Activated CD4-positive, alpha-beta T cell treated with anti-CD3 and anti-CD28 coated beads for 24 hours (primary cell): ENCODE measurements at places on chromosomes 2 and 18.

- no peak for DNase-seq
Observed at GRCh38 chr18:69684789-69685188, 262.9 kb downstream of the CD226 start.

DNA sequence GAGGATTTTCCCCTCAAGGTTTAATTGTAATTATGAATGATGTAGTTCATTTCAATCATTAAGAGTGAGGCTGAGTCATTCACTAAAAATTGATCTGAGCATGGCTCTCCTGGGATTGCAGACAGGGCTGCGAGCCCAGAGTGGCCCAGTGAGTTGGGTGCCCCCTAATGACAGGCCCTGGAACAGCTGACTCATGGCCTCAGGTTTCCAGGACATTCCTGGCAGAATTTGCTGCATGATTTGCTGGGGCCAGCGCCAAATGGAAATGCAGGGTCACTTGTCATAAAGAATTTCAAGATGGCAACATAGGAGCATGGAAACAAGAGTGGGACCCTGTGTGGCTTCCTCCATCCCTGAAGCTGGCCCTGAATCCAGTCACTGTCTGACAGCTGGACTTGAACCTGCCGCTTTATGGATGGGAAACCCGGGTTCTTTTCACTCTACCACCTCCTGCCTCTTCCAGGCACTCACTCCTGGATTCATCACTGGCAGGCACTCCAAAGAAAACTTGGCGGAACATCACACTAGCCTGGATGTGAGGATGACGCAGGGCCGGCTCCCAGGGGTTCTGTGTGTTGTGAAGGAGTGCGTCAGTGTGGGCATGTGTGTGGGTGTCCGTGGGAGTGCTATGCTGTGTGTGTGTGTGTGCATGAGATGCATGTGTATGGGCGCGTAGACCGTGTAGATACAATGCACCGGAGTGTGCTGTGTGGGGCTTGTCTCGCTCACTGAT is 15.2 kb downstream of the OTOF start:
- no peak for DNase-seq

DNA sequence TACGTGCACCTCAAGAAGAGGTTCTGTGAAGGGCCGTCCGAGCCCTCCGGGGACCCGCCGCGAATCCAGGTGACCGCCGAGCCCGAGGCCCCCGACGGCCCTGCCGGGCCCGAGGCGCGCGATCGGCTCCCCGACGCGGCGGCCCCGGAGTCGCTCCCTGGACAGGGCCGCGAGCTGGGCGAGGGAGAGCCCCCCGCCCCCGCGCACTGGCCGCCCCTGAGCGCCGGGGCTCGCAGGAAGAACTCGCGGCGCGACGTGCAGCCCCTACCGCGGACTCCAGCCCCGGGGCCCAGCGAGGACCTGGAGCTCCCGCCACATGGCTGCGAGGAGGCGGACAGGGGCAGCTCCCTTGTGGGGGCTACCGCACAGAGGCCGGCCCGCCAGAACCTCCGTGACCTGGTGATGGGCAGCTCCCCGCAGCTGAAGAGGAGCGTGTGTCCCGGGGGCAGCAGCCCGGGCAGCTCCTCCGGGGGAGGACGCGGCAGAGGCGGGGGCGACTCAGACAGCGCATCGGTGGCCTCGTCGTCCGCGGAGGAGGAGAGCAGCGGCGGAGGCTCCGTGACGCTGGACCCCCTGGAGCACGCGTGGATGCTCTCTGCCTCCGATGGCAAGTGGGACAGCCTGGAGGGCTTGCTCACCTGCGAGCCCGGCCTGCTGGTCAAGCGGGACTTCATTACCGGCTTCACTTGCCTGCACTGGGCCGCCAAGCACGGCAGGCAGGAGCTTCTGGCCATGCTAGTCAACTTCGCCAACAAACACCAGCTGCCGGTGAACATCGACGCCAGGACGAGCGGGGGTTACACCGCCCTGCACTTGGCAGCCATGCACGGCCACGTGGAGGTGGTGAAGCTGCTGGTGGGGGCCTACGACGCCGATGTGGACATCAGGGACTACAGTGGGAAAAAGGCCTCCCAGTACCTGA is 812 bp downstream of the SOWAHC start:
- no peak for DNase-seq

DNA sequence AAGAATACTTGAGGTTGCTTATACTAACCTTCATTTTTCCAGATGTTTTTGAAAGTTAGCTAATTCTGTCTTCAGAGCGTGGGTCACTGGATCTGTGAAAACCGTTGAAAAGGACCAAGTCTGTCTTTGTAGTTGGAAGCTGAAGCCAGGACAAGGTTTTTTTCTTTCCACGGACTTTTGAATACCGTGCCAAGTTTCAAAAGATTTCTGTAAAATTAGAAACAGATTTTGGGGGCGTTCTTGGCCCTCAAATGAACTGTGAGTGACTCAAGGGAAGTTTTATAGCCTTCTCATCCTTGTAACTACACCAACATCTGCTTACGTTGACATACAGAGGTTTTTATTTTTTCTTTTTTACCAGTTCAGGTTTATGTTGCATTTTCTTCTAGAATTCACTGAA is at the start of gene FAP:
Gene FAP, minus strand, starts transcription at position 152 of the 400 bp plus-strand sequence. Its CDS starts 118 bp downstream, at position 34.
- DNase-seq: no peak

GRCh38 chr2:62236499-62236898 is 40.6 kb downstream of the B3GNT2 start:
- DNase-seq: no peak

DNA sequence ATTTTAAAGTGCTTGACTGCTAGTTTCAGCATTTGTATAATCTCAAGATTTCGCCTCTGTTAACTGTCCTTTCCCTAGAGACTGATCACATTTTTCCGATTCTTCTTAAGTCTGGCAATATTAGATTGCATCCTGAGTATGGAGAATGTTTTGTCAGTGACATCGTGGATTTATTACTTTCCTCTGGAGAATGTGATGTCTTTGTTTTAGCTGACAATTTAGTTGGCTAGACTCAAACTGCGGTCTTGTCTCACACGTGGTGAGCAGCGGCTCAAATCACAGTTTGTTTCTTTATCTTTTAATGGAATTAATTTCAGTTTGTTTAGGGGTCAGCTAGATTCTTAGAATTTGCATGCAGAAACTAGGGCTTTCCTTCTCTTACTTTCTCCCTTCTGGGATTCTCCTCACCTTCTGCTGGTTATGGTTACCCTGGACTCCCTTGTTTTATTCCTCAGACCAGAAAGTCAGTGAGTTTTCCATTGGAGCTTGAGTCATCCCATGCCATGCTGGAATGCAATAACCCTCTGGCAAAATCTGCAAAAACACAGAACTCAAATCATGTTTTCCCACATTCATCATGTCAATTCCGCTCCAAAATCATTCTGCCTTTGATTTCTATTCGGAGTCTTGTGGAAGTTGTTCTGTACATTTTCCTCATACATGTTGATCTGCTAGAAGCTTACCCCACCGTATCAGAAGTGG is 327.2 kb upstream of the TRIB2 start:
- DNase-seq: no peak

DNA sequence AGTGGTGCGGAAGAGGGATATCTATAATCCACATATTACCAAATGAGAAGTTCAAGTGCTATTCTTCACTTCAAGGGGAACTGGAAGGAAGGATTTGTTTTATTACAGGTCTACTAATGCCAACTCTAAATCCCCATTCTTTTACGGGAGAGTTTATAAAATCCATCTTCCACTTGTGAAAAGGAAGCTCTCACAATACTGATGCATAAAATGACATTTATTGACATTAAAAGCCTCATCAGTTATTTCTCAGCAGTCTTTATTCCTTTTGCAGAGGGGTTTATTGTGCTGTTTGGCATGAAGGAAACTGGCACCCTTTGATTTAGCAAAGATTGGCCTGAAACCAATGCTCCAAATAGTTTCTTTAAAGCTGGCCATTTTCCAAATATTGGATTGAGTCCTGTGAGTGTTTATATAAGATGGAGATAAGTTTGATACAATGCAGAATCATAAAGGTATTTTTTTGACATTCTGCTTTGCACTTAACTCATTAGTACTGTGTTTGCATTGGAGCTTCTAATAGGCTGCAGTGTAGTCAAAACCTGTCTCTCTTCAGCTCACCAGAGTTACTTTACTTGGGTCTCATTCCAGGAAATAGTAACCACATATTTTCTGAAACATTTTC is 26.6 kb downstream of the LRP1B start:
- no peak for DNase-seq

DNA sequence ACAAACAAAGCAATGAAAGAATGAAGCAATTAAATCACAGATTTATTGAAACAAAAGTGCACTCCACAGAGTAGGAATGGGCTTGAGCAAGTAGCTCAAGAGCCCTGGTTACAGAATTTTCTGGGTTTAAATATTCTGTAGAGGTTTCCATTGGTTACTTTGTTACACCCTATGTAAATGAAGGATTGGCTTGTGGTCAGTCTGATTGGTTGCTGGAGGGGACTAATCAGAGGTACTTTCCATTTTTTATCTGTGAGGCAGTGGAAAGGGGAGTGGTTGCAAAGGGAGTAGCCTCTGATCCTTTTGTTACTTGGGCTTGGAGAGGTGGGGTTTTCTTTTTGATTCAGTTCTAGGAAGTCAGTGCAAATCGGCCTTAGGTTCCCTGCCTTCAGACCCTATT is 253.3 kb downstream of the ARL6IP6 start:
- no peak for DNase-seq

GRCh38 chr2:120406566-120406965 is 60.6 kb downstream of the INHBB start:
- DNase-seq: no peak

- no peak for DNase-seq
Observed at GRCh38 chr2:45242161-45242741, 233.0 kb upstream of the SIX2 start.

DNA sequence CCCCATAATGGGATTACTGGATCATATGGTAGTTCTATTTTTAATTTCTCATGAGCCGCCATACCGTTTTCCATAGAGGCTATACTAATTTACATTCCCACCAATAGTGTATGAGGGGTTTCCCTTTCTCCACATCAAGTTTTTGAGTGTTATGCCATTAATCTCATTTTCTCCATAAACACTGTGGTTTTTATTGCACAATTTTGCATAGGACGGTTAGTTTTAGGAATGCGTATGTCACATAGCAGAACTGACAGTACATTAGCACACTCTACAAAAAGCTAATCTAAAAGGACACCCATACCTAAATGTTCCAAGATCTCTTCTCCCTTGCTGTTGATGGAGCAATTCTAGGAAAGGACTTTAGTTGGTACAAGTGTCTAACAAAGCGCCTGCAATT is 32.5 kb downstream of the DARS1 start:
- DNase-seq: no peak

DNA sequence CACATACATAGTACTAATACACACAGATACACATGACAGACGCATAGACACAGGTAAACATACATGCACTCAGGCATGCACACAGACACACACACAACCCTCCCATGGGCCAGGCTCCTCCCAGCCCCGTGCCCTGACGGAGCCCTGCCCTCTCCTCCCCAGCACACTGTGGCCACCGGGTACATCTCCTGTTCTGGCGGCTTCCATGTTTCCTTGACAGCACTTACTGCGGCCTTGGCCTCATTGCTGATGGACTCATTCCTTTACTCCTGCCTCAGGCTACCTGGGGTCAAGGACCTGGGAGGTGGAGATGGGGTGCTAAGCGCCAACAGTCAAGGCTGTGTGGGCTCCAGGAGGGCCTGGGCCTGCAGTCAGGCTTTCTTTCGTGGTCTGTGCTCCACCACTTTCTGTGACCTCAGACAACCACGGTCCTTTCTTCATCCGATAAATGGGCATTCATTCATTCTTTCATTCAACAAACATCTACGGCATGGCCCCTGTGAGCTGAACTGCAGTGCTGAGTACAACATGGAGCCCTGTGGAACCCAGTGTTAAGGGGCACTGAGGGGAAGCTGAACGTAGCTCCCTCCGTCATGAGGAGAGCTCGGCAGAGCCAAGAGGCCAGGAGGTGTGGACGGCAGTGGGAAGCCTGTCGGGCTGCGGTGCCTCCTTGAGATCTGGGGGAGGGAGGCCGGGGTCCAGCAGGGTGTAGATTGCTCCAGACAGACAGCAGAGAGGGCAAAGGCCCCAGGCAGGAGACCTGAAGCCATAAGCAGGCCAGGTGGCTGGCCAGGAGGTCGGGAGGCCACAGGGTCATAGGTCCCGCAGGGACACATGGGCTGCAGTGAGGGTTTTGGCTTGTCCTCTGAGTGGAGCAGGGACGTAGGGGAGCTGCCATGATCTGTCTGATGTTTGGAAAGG is 190.4 kb upstream of the HDAC4 start:
- DNase-seq: no peak

DNA sequence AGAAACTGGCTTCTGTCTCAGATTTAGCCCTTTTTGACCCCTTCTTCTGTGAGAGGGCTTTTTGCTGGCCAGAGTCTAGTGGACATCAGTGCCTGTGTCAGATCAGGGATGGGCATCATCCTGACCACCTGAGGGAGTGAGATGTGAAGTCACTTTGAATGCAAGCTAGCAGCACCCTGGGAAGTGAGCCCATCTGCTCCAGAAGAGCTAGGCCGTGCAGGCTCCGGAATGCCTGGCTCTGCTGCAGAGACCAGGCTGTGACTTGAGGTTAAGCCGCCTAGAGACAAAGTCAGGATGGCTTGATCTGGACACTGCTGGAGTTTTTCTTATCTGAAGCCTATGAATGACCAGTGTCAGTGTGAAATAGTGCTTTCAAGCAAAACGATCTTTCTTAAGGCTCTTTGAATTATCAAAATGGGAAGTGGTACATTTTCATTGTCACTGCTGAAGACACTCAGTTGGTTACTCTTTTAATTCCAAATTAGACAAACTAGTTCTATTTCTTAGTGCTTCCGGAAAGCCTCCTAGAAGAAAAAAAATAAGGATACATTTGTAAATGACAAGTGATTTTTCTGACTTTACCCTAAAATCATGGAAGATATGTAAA is 20.8 kb downstream of the DGUOK start:
- no peak for DNase-seq

DNA sequence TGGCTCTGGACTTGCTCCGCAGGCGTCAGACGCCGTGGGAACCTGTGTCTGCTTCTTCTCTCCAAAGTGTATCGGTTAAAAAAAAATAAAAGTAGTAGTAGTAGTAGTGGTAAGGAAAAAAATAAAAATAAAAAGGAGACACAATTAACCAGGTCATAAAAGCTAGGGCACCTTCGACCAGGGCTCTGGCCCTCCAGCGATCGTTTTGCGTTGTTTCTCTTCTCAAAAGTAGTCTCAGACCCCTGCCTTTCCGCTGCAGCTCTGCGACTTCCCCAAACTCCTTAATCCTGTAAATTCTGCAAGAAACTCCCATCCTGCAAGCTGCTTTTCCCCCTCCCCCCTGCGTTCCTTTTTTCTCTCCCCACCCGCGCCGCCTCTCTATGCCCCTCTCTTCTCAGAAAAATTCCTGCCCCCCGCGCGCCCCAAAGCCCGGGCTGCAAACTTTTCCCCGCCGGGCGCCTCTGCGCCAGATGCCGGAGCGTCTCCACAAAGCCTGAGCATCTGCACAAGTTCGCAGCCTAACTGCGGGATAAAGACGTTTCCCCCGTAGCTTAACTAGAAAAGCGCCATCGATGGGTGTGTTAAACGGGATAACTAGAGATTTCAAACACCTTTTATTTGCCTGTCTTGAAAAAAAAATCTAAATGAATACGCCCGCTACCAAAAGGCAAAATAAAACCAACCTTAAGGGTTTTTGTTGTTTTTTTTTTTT is 1.8 kb upstream of the SALL3 start:
- DNase-seq: no peak

GRCh38 chr2:28486526-28486925 is 9.3 kb upstream of the PLB1 start:
- DNase-seq: no peak
